ENCODE measurements at places on chromosomes 5 and 9. TPM values are rescaled to one million over a fixed set of nuclear protein-coding genes. Genes with fewer than 3 reads are reported as not detected.

ADGRD2 gene
- not detected for total RNA-seq

PPIC gene
- 25.5 TPM for total RNA-seq

MYMK gene
- 0.89 TPM for total RNA-seq

SAXO1 gene
- 0.10 TPM for total RNA-seq

PLAC8L1 gene
- total RNA-seq = not detected

NEUROG1 gene
- total RNA-seq = not detected

DTWD2 gene
- total RNA-seq = 15.1 TPM

SPATA6L gene
- total RNA-seq = 2.1 TPM

LCN6 gene
- not detected for total RNA-seq

All from skin of body (tissue), 3 donors.